HuH-7 (cell line): ENCODE measurements at places on chromosomes 16 and 17.

DNA sequence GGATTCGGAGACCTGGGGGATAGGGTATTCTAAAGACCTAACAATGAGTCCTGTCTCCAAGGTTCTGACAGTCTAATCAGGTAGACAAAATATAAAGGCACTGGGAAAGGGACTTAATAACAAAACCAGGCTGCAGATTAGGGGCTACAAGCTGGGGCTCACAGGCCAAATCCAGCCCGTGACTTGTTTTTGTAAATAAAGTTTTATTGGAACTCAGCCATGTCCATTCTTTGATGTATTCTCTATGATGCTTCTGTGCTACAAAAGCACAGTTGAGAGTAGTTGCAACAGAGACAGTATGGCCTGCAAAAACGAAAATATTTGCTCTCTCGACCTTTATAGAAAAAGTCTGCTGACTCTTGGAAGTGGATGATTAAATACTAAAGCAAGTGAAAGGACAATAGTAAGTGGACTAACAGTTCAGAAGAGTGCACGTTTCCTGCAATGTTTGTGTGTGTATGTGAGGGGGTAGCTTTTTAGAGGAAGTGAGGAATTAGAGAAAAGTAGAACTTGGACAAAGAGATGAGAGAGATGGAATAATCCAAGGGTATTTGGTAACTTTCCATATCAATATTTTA, 115.4 kb upstream of the ZFHX3 start:
- DNase-seq, result no peak

GRCh38 chr17:2936771-2937321, 126.6 kb downstream of the OR1D5 start:
- DNase-seq, result no peak

GRCh38 chr17:1908699-1909309, 79.0 kb downstream of the RPA1 start:
- peak; percentile 86 for DNase-seq

DNA sequence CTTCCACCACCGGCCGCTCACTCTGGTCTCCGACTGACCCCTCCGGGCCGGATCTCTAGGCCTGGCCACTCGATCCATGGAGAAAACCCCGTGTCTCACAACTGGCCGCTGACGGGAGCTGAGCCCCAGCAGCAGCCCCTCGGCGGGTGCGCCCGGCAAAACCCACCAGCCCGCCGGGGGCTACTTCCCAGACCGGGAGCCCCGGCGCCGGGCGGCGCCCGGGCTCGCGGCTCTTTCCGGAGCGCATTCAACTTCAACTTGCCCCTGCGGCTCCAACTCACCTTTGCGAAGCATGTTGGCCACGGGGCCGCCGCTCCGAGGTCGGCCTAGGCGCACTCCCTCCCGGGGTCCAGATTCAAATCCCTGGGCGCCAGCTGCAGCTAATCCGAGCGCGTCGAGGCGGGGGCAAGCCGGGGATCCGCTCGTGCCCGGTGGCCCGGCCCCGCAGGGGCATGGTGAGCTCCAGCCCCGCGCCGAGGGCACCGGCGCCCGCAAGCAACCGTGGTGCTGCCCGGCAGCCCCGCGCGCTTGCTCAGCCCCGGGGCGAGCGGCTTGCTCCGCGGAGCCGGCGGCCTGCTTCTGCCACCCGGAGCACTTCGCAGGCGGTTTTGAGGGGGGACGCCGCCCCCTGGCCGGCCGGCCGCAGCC, 438 bp downstream of the RTN4RL1 start:
- no peak for DNase-seq

GRCh38 chr16:57906382-57907316, 64.3 kb downstream of the CNGB1 start:
- no peak for DNase-seq

DNA sequence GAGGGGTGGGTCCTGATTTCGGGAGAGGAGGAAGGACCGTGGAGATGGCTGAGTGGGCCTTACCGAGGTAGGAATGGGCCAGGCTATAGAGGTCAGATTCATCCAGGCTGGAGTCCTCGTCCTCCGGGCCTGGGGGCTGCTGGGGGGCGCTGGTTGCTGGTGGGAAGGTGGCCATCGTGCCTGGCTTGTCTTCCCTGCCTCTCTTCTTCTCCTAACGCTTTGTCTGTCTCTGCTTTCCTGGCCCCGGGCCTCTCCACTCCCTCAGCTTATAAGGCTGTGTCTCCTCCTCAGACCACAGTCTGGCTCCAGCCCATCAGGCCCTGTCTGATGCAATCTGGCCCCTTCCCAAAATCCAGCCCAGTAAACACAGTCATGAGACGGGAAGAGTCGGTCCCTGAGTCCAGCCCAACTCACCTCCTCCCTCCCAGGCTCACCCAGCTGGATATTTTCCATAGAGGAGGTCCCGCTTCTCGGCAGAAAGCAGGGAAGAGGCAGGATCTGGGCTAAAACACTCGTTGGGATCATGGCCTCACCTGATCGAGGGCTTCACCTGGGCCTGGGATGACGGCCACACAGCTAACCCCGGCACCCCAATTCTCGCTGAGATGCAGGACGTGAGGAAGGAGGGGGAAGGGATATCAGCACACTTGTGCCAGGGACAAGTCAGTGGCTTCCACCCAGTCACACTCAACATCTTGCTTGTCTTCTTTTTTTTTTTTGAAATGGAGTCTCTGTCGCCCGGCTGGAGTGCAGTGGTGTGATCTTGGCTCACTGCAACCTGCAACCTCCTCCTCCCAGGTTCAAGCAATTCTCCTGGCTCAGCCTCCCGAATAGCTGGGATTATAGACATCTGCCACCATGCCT, at the start of gene NUPR1:
NUPR1 (minus strand) TSS at position 242 of the 864 bp plus-strand sequence; CDS start at position 175, 67 bp downstream.
- DNase-seq, result no peak

- DNase-seq, result no peak
Measured at GRCh38 chr17:42010898-42011516, 6.2 kb downstream of the DNAJC7 start.

DNA sequence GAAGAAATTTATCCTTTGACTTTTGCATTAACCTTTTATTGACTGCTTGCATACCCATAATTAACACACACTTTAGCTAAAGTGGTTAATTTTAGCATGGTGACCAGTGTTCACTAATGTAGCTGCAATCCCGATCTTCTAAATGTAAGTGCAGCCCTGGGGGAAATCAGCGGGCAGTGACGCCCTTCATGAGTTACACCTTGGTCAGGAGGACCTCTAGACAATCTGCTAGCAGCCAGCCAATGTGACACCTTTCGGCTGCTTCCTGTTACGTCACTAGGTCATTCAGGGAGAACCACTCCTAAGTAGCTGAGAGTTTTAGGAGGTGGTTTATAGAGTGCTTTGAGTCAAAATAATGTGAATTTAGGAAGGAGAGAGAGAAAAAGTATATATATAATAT, 180.5 kb downstream of the IRX3 start:
- no peak for DNase-seq

DNA sequence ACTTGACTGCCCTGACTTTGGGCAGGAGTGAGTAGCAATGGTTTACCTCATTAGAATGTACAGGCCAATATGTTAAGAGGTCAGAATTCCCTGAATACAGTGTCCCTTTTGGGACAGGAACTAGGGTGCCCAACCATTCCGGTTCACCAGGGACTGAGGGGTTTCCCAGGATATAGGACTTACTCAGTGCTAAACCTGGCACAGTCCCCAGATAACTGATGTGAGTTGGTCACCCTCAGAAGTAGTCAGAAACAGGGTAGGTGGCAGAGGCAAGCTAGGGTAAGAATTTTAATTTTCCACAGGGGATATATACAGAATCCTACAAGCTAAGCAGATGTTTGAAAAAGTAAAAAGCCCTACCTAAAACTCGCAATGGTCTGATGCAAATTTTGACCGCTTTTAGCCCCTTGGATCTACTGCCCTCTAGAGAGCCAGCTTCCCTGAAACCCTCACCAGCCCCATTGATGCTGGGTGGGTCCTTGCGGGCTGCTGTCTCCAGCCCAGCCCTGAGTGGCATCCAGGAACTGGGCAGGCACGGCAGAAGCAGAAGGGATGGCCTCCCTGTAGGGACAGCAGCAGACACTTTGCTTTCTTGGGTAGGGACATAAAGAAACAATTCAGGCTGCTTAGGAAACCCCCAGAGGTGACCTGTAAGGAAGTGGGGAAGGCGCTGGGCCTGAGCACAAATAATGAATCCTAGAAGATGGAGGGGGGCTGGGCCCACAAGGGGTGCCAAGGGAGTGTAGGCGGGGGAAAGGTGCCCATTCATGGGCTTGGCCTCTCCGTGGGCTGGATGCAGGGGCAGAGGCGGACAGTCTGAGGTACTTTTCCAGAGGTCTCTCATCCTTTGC, 434.8 kb downstream of the SLC39A11 start:
- DNase-seq, result no peak

DNA sequence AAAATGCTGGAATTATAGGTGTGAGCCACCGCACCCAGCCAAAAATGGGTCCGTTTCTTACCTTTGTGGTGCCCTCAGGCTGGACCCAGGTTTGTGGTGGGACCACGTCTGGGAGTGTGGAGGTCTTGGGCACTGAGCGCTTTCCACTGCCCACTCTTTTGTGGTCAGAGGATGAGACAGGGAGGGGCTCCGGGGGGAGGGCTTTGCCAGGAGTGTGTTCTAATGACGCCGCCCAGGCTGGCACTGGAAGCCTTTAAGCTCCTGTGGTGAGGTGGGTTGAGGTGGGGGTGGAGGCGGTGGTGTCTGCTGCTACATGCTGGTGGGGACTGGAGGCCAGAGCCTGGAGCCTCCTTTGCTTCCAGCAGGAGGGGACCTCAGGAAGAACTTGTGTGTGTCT, 12.8 kb upstream of the ADCY7 start:
- DNase-seq, result no peak

DNA sequence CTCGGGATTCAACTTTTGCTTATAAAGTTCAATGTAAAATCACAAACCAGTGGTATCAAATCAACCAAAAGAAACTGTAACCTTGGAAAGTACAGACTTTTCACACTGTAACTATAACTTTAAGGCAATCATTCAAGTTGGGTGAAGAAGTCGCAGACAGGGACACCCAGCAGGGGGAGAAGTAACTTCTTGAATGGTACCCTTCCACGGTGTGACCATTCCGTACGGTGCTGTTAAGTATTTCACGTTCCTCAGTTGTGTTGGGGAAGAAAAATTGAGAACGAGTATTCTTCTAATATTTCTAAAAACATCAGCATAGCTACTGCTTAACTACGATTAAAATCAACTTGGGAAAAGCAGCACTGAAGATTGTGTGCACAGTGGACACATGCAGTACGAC, 55.8 kb downstream of the MYH10 start:
- DNase-seq, result no peak

DNA sequence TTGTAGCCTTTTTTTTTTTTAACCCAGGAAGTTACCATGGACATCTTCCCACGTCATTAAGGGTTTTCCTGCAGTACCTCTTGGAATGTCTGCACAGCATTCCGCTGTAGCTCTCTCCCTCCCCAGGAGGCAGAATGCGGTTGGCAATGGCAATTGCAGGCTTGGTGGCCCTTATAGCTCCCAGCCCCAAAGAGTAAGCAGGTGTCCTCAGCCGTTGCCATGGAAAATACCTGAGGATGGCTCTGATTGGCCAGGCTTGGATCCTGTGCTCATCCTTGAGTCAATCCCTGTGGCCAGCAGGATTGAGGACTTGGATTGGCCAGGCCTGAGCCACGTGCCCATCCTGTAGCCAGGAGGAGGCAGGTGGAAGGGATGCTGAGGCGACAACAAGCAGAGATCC, 15.5 kb upstream of the TIMP2 start:
- no peak for DNase-seq

GRCh38 chr16:56994311-56994710, 5.0 kb downstream of the NLRC5 start:
- DNase-seq, result no peak

DNA sequence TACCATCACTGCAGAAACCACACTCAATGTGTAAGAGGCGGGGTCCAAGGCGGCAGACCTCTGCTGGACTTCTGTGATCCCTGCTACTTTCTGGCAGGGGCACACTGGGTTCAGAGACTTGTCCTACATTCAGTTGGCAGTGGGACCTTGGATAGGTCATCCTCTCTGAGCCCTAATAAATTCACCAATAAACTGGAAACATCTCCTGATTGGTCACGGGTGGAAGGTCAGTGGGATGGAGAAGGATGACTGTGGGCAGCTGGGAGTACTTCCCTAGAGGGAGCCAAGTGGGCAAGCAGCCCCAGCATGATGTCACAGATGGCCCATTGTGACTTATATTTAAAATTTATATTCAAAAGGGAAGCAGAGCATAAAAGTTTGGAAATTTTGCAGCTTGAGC, 49.7 kb downstream of the RNF112 start:
- DNase-seq, result no peak

DNA sequence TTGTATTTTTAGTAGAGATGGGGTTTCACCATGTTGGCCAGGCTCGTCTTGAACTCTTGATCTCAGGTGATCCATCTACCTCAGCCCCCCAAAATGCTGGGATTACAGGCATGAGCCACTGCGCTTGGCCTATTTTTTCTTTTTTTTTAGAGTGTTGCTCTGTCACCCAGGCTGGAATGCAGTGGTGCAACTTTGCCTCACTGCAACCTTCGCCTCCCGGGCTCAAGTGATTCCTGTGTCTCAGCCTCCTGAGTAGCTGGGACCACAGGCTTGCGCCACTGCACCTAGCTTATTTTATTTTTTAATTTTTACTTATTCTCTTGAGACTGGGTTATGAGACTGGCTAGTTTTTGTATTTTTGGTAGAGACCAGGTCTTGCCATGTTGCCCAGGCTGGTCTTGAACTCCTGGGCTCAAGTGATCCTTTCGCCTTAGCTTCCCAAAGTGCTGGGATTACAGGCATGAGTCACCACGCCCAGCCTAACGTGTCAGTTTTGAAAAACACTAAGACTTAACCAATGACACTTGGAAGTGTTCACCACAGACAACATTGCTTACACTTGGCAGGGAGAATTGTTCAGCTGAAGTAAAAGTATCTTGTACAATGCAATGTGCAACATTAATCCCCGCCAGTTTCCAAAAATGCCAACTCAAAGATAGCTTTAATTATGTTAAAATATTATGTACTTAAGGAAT, 26.9 kb downstream of the ATAD5 start:
- DNase-seq, result no peak

DNA sequence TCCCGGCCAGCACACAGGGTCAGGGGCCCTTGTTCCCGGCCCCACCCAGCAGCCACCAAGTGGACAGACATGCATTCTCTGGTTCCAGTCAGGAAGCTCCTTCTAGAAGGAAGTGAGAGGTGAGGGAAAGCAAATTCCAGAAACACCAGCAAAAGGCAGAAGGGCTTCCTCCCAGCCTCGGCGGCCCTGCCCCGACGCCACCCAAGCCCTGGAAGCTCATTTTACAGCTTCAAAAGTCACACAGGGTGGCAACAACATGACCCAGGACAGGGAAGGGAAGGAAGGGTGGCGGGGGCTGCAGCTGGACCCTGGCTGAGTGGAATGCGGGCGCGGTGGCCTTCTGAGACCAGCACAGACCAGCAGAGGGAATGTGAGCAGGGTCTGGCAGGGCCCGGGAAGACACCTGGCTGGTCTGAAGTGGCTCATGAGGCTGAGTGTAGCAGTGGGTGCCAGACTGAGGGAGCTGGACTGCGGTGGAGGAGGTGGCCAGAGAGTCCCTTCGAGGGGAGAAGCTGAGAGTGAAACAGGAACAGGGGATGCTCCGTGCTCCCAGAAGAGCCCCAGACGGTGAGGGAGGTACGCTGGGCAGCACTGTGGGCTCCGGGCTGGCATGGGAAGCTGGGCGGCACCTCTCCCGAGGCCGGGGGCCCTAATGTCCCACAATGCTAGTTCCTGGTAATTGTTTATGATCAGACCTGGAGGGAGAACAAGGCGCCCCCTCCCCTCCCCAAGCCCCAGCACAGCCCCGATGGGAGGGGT, 1.9 kb upstream of the UNC13D start:
- DNase-seq, result no peak

GRCh38 chr16:81210807-81211206, 27.7 kb upstream of the BCO1 start:
- DNase-seq, result no peak

- DNase-seq, result no peak
Measured at GRCh38 chr17:30274887-30275286, 16.9 kb downstream of the BLMH start.
